WTC11 (cell line): ENCODE measurements at places on chromosomes 4 and X. TPM values are rescaled to one million over a fixed set of nuclear protein-coding genes. Genes with fewer than 3 reads are reported as not detected.
A peak's percentile ranks its signal among the peaks of the same experiment; 100 is the strongest.

DNA sequence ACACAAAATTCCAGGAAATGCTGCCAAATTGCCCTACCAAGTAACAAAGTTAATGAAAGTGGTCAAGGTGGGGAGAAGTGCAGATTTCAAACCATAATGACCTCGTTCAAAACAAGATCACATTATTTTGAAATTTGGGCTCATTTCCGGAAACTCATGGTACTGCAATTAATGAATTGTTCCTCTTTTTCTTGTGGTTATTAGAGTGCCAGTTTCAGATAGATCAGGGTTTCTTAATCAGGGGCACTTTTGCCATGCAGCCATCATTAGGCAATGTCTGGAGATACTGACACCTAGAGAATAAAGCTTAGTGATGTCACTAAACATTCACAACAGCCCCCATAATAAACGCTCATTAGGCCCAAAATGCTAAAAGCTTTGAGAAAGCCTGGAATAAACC is 381.5 kb upstream of the GALNT7 start:
- DNase-seq = no peak
- no peak overlapping the region for H3K27ac ChIP-seq

GRCh38 chrX:45449982-45450381 is 249.3 kb upstream of the DIPK2B start:
- H3K4me3 ChIP-seq = no peak overlapping the region
- H3K36me3 ChIP-seq = no peaks in the 10 kb centered on the region
- peaks cover 26% of the 10 kb centered on the region for H3K4me1 ChIP-seq
- H3K27ac ChIP-seq = no peak overlapping the region
- peaks cover 2% of the 10 kb centered on the region; the same call in 1 of the 2 replicates for H3K27me3 ChIP-seq

DNA sequence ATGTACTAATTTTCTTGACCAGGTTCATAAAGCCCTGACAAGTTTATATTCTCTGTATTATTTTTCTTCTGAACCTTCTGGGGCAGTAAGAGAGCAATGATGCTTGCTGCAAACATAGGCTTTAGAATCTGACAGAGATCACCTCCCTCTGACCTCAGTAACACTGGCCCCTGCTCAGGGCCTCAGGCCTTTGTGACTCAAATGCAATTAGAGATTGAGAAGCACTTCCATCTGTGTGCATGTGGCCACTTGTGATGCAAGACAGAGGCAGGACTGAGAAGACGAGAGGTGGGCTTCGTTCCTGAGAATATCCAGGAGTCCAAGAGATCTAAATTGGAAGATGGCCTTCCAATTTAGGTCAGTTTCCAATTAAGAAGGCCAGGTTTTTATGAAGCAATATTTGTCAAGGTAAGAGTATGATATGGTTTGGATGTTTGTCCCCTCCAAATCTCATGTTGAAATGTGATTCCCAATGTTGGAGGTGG is 82.8 kb upstream of the VEGFC start:
- H3K4me3 ChIP-seq = no peak overlapping the region
- no peaks in the 10 kb centered on the region for H3K36me3 ChIP-seq
- H3K4me1 ChIP-seq = peaks cover 9% of the 10 kb centered on the region
- H3K27ac ChIP-seq = no peak overlapping the region

DNA sequence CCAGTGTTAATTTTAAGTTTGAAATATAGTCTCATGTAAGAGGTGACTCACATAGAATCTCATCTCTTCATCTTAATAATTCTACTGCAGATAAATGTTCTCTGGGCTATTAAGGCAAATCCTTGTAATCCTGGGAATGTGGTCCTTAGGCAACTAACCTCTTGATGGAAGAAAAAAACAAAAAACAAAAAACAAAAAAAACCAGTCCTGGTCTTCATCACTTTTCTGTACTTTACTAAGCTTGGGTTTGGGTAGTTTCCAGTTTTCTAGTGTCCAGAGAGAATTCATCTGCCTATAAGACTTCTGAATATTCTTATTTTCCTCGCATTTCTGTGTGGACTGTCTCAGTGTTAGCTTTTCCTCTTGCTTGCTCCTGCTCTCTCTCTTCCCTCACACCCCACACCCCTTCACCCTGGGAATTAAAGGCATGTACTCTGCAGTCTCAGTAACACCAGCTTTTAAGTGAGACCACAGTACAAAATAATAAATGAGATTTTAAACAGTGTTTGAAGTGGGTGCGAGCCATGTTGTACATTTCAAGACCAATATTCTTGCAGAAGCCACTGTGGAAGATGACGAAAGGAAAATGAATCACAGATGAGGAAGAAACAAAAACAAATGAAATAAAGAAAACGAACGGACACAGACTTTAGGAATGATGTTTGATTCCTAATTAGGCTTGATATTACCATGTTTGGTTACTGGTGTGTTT is 51.7 kb downstream of the HAND2 start:
- H3K27me3 ChIP-seq = no peaks in the 10 kb centered on the region
- peaks cover 3% of the 10 kb centered on the region for H3K4me1 ChIP-seq
- DNase-seq = no peak

DNA sequence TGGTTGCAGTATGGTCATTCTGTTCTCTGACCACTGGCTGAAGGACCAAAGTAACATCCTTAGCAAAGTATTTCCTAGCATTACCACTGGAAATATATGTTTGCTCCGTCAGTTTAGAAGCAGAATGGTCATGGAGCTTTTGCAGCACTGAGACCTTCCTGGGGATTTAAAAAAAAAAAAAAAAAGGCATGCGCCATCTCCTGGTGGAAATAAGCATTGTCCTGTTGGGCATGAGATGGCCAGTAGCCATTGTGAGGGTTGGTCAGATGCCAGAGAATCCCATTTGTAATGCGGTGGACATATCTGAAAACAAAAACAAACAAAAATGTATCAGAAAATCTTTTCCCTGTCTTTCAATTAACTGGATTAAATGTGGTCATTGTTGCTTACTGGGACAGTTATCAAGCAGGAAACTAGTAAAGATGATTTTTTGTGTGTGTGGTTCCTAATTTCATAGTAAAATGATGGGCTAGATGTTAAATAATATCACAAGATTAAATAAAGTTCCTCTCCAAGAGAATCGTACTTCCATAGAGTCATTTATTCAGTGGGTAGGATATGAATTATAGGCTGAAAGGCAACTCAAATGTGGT is 139.6 kb downstream of the SOWAHB start:
- no peak overlapping the region for H3K4me3 ChIP-seq
- H3K36me3 ChIP-seq = peaks cover 67% of the 10 kb centered on the region
- peak overlapping the region; percentile 16 for H3K27ac ChIP-seq
- H3K27me3 ChIP-seq = no peaks in the 10 kb centered on the region
- H3K4me1 ChIP-seq = peaks cover 2% of the 10 kb centered on the region; the same call in 1 of the 2 replicates

GRCh38 chr4:85419103-85419502 is 55.8 kb upstream of the ARHGAP24 start:
- no peaks in the 10 kb centered on the region for H3K4me1 ChIP-seq
- H3K27ac ChIP-seq = no peak overlapping the region
- DNase-seq = no peak
- H3K4me3 ChIP-seq = no peak overlapping the region
- H3K27me3 ChIP-seq = no peaks in the 10 kb centered on the region

DNA sequence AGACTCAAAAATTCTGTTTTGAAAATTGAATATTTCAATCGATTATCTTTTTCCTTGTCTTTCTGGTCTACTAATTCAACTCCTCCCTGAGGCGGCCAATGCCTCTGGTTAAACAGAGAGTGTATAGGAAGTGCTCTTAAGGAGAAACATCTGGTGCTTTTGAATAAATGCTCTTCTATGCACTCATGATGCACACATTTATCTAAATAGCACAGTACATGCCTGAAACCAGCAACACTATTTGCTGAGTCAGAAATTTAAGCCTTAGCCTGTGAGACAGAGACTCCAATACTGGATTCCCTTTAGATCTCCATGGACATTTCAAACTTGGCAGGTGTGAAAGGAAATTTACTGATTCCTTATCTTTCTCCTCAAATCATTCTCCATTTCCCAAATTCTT is 118.6 kb downstream of the SLIT2 start:
- H3K4me3 ChIP-seq = no peak overlapping the region
- H3K4me1 ChIP-seq = peaks cover 8% of the 10 kb centered on the region
- H3K27ac ChIP-seq = no peak overlapping the region
- no peaks in the 10 kb centered on the region for H3K36me3 ChIP-seq
- no peaks in the 10 kb centered on the region for H3K27me3 ChIP-seq

- no peak for DNase-seq
- no peak overlapping the region for H3K27ac ChIP-seq
- H3K27me3 ChIP-seq = no peaks in the 10 kb centered on the region
- H3K4me3 ChIP-seq = no peak overlapping the region
Measured at GRCh38 chr4:95563638-95564337, 15.0 kb upstream of the UNC5C start.

DNA sequence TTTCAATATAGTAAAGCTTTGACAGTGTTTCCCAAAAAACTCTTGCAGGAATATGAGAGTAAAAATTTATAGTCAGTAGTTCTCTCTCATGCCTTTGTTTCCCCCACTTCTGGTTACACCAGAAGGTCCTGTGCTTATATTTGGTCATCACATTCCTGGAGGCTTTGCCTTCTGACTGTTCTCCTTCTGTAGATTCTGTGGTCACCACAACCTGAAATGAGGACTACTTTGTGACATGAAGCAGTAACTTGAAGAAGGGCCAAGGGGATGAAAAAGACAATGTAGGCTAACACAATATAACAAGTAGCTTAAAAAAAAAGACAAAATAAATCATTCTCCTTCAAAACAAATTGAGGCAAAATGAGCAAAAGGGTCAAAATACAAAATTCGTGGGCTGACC is 366.2 kb upstream of the NR3C2 start:
- H3K4me1 ChIP-seq = no peaks in the 10 kb centered on the region
- no peak overlapping the region for H3K27ac ChIP-seq
- DNase-seq = no peak
- no peak overlapping the region for H3K4me3 ChIP-seq

DNA sequence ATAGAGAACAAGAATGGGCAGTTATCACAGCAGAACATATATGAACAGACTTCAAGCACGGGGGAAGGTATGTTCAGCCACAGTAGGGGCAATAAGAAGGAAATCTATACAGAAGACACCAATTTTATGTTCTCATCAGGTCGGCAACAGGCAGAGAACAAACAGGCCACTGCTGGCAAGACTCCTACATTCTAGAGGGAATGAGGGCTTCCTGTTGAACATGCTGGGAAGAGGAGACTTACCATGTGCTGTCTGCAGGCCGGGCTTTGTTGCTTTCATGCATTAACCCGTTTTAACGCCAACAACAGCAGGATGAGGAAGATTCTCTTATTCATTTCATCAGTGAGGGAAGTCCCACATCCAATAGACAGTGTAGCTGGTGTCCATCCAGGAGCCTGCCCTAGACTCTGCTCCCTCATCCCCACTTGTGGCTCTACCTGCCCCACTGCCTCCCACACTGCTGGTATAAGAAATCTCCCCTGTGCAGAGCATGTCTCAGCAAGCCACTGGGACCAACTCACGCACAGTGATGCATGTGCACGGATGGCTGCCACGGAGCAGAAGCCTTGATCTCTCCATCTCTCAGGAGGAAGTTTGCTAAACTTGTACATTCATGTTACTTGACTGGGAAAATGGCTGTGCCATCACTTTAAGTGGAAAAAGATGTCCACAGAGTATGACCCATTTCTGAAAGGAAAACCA is 84.5 kb downstream of the ACOX3 start:
- DNase-seq = no peak
- H3K4me1 ChIP-seq = peaks cover 45% of the 10 kb centered on the region
- H3K27ac ChIP-seq = no peak overlapping the region
- peaks cover 14% of the 10 kb centered on the region for H3K36me3 ChIP-seq
- H3K27me3 ChIP-seq = peaks cover 34% of the 10 kb centered on the region

GRCh38 chr4:125838924-125839323 is 524.2 kb downstream of the FAT4 start:
- no peak overlapping the region for H3K27ac ChIP-seq
- H3K4me3 ChIP-seq = no peak overlapping the region
- no peaks in the 10 kb centered on the region for H3K36me3 ChIP-seq
- no peaks in the 10 kb centered on the region for H3K4me1 ChIP-seq
- H3K27me3 ChIP-seq = no peaks in the 10 kb centered on the region

DNA sequence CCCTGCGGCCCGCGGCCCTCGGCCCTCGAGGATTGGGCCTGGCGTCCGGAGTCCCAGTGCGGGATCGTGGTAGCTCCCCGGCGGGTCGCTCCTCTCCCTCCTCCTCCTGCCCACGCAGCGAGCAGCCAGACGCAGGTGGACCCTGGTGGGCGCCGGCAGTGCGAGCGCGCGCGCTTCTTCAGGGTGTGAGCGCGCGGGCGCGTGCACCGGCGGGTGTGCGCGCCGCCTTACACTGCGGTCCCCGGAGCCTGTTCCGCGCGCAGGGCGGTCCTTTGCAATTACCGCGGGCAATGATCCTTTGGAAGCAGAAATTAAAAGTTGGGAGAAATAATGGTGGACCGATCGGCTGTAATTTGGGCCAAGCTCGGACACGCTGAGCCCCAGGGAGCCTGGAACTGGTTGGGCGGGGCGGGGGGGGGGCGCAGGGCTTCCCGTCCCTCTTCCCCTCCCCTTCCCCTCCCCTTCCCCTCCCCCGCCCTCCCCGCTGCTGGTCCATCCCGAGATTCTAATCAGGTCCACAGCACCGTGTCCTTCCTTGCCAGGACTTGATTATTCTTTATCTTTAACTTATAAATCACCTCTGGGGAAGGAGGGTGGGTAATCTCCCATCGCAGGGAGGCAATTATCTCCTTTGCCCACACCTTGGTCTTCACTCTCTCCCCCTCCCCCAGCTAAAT is 1.6 kb upstream of the NKX1-1 start:
- H3K4me3 ChIP-seq = peak overlapping the region; percentile 52
- H3K4me1 ChIP-seq = peaks cover 13% of the 10 kb centered on the region
- no peak overlapping the region for H3K27ac ChIP-seq
- H3K27me3 ChIP-seq = peaks cover 86% of the 10 kb centered on the region
- DNase-seq = no peak
- no peaks in the 10 kb centered on the region for H3K36me3 ChIP-seq

DNA sequence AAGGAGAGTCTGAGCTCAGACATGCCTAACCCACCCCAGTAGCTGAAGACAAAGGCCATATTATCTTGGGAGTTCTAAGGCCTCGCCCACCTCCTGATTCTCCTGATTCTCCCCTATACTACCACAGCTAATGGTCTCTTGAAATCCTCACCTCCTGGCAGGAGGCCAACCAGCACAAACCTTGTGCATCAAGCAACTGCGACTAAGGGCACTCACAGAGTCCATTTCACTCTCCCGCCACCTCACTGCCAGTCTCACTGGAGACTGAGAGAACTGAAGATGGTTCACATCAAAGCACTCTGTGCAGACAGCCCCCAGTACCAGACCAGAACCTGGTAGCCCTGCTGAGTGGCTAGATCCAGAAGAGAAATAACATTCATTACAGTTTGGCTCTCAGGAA is 102.1 kb upstream of the KLF8 start:
- no peak for DNase-seq
- peaks cover 7% of the 10 kb centered on the region for H3K36me3 ChIP-seq
- H3K27me3 ChIP-seq = no peaks in the 10 kb centered on the region

ZCCHC18 gene
- total RNA-seq = 2.3 to 2.6 TPM (median 2.4 TPM) in 3 replicates

RRH gene
- total RNA-seq = 0.11 to 0.21 TPM in 2 of 3 replicates, not detected in the other

PWWP3B gene
- 0.52 to 1.5 TPM (median 1.4 TPM) in 3 replicates for total RNA-seq

MAP3K15 gene
- total RNA-seq = 3.8 to 4.4 TPM (median 3.8 TPM) in 3 replicates

GC gene
- total RNA-seq = 0.76 to 1.9 TPM (median 1.7 TPM) in 3 replicates

PRDM8 gene
- total RNA-seq = 0.14 TPM in 1 of 3 replicates, not detected in the others

XKRX gene
- 1.1 to 1.3 TPM (median 1.2 TPM) in 3 replicates for total RNA-seq

MAGEB18 gene
- total RNA-seq = not detected in 3 replicates
